ENCODE measurements at places on chromosomes 2 and 18. TPM values are rescaled to one million over a fixed set of nuclear protein-coding genes. Genes with fewer than 3 reads are reported as not detected.
A peak's percentile ranks its signal among the peaks of the same experiment; 100 is the strongest.

The TUBB8B gene
- 0.32 TPM for total RNA-seq

The CYS1 gene
- 1.6 TPM for total RNA-seq

The ACTR1B gene
- total RNA-seq, result 70.4 TPM

The IRS1 gene
- total RNA-seq, result 33.2 TPM

- DNase-seq, result no peak
These were observed 231.5 kb downstream of the LPIN1 start for GRCh38 chr2:11977766-11978524.

- DNase-seq, result peak; percentile 33
These were observed 19.4 kb upstream of the MLPH start for GRCh38 chr2:237467447-237468179.

DNA sequence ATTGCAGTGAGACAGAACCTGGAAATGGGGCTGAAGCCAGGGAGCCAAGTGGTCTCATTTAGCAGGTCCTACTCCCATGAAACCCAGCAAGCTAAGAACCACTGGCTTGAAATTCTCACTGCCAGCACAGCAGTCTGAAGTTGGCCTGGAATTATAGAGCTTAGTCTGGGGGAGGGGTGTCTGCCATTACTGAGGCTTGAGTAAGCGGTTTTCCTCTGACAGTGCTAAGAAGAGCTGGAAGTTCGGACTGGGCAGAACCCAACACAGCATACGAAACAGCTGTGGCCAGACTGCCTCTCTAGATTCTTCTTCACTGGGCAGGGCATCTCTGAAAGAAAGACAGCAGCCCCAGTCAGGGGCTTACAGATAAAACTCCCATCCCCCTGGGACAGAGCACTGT lies 305.7 kb upstream of the SETBP1 start:
- no peak for DNase-seq

- DNase-seq, result no peak
These were observed 4.2 kb downstream of the GALNT13 start for GRCh38 chr2:153875801-153876466.

- DNase-seq, result peak; percentile 61
These were observed 92.1 kb downstream of the LYPD6 start for GRCh38 chr2:149422337-149422990.

The TMEM169 gene
- total RNA-seq, result 0.43 TPM

The DLX1 gene
- not detected for total RNA-seq

The CRYGC gene
- not detected for total RNA-seq

Data from fibroblast of villous mesenchyme (primary cell).